ENCODE measurements at places on chromosomes 1 and 21.

- no peak for DNase-seq
Observed at GRCh38 chr1:70142075-70142474, 63.3 kb downstream of the LRRC40 start.

DNA sequence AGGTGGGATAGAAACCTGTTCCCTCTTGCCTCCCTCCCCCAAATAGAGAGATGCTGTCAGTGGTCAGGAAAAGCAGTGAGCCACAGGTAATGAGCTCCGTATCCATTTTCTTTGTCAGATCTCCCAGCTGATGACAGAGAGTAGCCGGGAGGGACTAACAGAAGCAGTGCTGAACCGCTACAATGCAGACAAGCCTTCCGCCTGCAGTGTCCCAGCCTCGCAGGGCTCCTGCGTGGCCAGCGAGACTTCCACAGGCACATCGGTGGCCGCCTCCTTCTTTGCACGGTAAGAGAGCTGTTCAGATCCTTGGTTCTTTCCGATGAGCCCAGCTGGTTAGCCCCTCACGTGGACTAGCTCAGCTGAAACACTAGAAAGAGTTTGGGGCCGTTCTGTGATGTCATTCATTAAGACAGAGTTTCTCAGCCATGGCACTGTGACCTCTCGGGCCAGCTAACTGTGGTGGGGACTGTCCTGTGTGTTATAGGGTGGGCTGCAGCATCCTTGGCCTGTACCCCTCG lies 264.7 kb downstream of the KIF26B start:
- no peak for DNase-seq

GRCh38 chr1:213345621-213346020 lies 294.6 kb downstream of the RPS6KC1 start:
- DNase-seq = no peak

DNA sequence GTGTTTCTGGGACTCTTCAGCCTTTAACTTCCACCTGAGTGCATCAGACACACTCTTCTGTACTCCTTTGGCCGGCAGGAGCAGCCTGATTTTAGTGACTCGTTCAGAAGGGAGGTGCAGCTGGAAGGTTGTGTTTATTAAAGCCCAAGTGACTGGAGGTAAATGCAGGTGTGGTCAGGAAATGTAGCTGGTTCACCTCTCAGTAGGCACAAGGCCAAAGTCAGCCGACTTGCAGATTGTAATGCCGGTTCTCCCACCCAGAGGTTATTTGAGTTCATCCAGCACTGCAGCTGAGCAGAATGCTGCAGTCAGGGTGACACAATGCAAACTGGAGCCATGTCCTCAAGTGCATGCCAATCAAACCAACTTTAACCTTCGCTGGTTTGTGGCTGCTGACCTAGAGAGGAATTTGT lies 91.5 kb downstream of the SPATA46 start:
- no peak for DNase-seq

GRCh38 chr1:43431676-43432075 lies 22.1 kb downstream of the HYI start:
- DNase-seq = no peak

DNA sequence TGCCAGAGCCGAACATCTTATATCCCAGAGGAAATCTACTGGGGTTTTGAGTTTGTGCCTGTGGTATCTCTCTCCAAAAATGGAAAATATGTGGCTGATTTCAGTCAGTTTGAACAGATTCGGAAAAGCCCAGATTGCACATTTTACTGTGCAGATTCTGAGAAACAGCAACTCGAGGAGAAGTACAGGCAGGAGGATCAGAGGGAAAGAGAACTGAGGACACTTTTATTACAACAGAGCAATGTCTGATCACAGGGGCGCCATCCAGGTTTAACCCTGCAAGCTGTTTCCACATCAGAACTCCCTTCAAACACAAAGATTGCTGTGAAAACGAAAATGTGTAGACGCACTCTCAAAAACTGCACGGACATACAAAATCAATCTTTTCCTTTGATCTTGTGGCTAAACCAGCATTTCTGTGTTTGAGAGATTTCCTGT lies 43.4 kb downstream of the KCNJ15 start:
- no peak for DNase-seq

GRCh38 chr21:45096217-45096616 lies 21.8 kb downstream of the ADARB1 start:
- no peak for DNase-seq

- no peak for DNase-seq
Observed at GRCh38 chr1:156112276-156113137, 2.0 kb upstream of the LMNA start.

DNA sequence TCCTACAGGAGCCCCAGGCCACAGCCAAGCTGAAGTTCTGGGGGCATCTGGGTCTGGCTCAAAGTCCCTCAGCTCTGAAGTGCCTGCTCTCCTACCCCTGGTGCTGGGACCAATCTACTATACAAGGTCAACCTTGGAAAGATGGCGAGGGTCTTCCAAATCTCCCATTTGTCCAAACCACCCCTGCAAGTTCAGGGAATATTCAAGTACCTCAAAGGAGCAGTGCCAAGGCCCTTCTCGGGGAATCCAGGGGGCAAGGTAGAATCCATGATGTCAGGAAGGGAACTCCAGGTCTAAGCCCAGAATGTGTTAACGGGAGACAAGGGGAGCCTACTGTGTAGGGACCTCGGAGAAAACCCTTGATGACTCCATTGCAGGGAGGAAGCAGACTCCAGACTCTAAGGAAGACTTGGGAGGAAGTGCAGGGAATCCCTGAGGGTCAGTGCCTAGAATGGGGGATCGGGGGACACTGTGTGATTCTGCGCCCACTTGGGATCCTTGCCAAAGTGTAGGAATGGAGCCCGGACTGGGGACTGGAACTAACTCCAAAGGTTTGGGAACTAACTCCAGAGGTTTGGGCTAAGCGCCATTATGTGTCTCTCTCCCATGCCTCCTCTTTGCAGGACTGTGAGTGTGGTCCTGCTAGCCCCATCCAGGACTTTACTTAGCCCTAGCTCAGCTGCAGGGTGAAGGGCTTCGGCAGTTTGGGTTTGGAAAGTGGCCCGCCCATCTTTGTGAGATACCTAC lies 8.7 kb downstream of the TAL1 start:
- no peak for DNase-seq

DNA sequence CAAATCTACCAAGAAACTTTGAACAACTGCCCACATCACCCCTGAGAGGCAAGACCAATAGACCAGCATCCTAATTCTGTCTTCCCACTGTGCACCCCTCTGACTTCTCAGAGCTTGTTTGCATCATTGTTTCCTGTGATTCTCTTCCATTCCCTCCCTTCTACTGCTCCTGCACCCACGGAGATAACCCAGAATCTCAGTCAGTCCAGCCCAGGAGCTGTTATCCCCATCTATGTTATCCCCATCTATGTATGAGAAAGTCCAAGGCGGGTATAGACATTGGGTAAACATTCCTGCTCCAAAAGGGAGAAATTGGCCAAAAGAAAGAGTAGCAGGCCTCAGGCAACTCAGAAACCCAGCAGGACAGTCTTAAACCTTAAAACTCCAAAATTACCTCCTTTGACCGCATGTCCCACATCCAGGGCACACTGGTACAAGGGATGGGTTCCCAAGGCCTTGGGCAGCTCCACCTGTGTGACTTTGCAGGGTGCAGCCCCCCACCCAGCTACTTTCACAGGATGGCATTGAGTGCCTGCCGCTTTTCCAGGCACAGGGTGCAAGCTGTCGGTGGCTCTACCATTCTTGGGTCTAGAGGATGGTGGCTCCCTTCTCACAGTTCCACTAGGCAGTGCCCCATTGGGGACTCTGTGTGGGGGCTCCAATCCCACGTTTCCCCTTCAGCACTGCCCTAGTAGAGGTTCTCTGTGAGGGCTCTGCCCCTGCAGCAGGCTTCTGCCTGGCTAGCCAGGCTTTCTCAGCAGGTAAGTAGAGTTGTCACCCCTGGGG lies 414.8 kb downstream of the NPHP4 start:
- no peak for DNase-seq

- DNase-seq = no peak
Observed at GRCh38 chr1:99992760-99993467, 23.1 kb downstream of the SLC35A3 start.

GRCh38 chr1:116754198-116754977 lies at the start of gene CD2:
CD2 (plus strand) TSS chr1:116754430; CDS start chr1:116754493, 63 bp downstream.
- no peak for DNase-seq

DNA sequence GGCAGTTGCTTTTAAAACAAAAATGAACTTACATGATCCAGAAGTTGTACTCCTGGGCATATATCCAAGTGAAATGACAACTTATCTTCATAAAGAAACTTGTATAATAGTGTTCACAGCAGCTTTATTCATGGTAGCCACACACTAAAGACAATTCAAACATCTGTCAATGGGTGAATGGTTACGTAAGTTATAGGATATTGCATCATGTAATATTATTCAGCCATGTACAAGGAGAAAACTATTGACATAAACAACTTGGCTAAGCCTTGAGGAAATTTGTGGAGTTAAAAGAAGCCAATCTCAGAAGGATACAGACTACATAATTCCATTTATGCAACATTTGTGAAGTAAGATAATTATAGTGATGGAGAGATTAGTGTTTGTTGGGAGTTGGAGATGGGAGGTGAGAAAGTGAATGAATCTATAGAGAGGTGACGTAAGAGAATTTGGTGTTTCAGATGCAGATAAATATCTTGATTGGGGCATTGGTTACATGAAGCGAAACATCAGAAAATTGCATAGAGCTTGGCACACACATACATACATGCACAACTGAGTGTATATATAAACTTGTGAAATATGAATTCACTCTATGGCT lies 49.9 kb upstream of the GRIK1 start:
- DNase-seq = no peak

GRCh38 chr1:80926531-80926930 lies 874.2 kb upstream of the ADGRL2 start:
- DNase-seq = no peak

DNA sequence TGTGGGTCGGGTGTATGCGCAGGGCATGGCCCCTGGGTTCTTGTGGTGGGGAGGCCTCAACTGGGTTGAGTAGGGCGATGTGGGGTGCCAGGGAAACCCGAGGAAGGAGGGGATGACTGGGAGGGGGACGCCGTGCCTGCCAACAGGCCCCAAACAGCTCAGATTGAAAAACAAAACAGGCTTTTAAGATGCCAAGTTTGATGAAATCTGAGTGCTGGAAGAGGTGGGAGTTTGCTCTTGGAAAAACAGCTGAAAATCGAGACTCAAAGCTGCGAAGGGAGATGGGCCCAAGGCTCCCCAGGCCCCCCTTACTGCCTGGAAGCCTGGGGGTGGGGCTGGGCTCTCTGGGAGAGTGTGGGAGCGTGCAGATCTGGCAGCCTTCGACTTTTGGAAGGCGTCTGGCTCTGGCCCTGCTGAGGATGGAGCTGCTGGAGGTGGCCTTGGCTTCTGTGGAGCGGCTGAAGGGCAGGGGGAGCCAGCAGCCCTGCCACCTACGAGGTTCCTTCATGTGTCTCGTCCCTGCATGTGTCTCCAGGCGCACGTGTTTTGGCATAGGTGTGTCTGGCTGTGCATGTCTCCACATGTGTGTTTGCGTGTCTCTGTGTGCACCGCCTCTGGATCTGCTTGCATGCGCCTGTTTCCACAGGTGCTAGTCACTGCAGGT lies 33.3 kb downstream of the PTPRF start:
- DNase-seq = no peak
